ENCODE measurements at places on chromosomes 13 and 19. TPM values are rescaled to one million over a fixed set of nuclear protein-coding genes. Genes with fewer than 3 reads are reported as not detected.

- H3K27ac ChIP-seq, result no peak overlapping the region
- H3K36me3 ChIP-seq, result peaks cover 37% of the 10 kb centered on the region
- no peak for DNase-seq
- no peak overlapping the region for H3K4me3 ChIP-seq
Measured at GRCh38 chr19:17579661-17580244, 24.3 kb downstream of the COLGALT1 start.

GRCh38 chr13:97278435-97279411 lies 56.6 kb downstream of the MBNL2 start:
- H3K36me3 ChIP-seq, result peaks cover 23% of the 10 kb centered on the region
- no peak overlapping the region for H3K27ac ChIP-seq
- DNase-seq, result no peak
- no peaks in the 10 kb centered on the region for H3K27me3 ChIP-seq

Gene PALM3
- 0.65 TPM for total RNA-seq

DNA sequence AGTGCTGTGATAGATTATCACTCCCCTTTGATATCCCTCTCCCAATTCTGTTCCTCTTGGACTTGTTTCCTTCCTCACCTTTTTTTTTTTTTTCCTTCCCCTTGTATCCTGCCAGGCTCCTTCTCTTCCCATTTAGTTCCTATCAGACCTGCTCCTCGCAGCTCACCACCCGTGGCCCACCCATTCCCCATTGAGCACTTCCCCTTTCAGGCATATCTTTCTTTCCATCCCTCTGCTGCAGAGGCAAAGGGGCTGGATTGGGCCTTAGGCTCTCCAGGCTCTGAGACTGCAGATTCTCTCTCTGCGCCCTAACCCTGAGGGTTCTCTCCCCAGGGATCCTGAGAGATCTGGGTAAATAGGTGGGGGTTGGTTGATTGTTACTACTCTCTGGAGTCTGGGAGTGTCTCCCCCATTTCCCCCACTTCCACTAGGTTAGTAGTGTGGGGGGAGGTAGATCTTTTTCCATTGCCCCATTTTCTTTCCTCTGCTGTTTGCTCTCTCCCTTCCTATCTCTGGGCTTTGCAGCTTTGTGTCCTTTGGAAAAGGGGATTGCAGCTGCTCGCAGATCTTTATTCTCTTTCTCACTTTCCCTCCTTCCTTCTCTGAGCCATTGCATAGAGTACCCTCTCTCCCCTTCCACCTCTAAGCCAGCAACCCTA lies 2.3 kb downstream of the ARHGAP35 start:
- peaks cover 5% of the 10 kb centered on the region for H3K36me3 ChIP-seq
- H3K4me3 ChIP-seq, result no peak overlapping the region
- H3K27me3 ChIP-seq, result no peaks in the 10 kb centered on the region
- H3K4me1 ChIP-seq, result peaks cover 32% of the 10 kb centered on the region
- H3K27ac ChIP-seq, result no peak overlapping the region
- DNase-seq, result no peak

DNA sequence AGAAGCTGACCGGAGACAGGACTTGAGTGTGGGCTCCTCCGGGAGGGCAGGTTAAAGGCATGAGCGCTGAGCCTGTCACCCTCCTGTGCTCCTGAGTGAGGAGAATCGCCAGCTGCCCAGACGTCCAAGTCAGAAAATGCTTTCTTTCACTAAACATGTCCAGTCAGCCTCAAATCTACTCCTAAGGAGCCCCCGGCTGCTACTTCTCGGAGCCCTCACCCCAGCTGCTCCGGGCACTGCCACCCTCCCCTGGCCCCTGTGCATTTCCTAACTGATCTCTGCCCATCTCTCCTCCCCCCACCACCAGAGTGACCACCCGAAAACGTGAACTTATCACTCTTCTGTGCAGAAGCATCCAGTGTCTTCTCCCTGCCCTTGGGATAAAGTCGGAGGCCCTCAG lies 277.5 kb upstream of the SOX1 start:
- H3K4me3 ChIP-seq, result no peak overlapping the region
- H3K4me1 ChIP-seq, result no peaks in the 10 kb centered on the region
- H3K27me3 ChIP-seq, result no peaks in the 10 kb centered on the region
- no peak overlapping the region for H3K27ac ChIP-seq
- H3K36me3 ChIP-seq, result no peaks in the 10 kb centered on the region

Data from activated T-helper 1 cell treated with anti-CD3 and anti-CD28 coated beads, Interleukin-12 subunit alpha, Interleukin-12 subunit beta, Interleukin-2, Interleukin-4 antibody, amounts not matched to agents 30 ng/mL and 10 ng/mL and 1 ng/mL, durations not matched to agents 14 hours and 24 hours and 36 hours (primary cell).